Thoracic aorta (tissue), 2 donors: ENCODE measurements at places on chromosomes 12 and 14. TPM values are rescaled to one million over a fixed set of nuclear protein-coding genes. Genes with fewer than 3 reads are reported as not detected.
A peak's percentile ranks its signal among the peaks of the same experiment; 100 is the strongest.

DNA sequence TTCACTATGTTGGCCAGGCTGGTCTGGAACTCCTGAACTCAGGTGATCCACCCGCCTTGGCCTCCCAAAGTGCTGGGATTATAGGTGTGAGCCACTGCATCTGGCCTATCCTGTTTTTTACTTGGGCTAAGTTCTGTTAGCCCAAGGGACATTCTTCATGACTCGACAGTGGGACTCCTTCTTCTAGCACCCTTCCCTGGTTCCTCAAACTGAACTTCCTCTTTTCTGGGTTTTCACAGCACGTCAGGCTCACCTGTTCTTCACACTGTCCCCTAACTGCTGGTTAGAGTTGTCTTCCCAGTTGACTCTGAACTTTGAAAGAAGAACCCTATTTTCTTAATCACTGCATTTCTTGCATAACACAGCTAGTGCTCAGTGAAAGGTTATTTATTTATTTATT is 22.5 kb downstream of the CABP1 start:
- H3K4me1 ChIP-seq, result no peaks in the 10 kb centered on the region
- no peaks in the 10 kb centered on the region for H3K27me3 ChIP-seq
- no peaks in the 10 kb centered on the region for H3K36me3 ChIP-seq
- H3K27ac ChIP-seq, result no peak overlapping the region

Gene MYBPC1
- 0.49 TPM for total RNA-seq

Gene KRT82
- total RNA-seq, result not detected

- peaks cover 24% of the 10 kb centered on the region for H3K36me3 ChIP-seq
- DNase-seq, result no peak
- H3K27me3 ChIP-seq, result no peaks in the 10 kb centered on the region
- peaks cover 18% of the 10 kb centered on the region for H3K4me1 ChIP-seq
- H3K27ac ChIP-seq, result peak overlapping the region; percentile 99
- peak overlapping the region; percentile 92 for H3K4me3 ChIP-seq
These were observed 752 bp downstream of the DACT1 start for GRCh38 chr14:58638231-58639197.

Gene IKZF4
- 7.6 TPM for total RNA-seq

DNA sequence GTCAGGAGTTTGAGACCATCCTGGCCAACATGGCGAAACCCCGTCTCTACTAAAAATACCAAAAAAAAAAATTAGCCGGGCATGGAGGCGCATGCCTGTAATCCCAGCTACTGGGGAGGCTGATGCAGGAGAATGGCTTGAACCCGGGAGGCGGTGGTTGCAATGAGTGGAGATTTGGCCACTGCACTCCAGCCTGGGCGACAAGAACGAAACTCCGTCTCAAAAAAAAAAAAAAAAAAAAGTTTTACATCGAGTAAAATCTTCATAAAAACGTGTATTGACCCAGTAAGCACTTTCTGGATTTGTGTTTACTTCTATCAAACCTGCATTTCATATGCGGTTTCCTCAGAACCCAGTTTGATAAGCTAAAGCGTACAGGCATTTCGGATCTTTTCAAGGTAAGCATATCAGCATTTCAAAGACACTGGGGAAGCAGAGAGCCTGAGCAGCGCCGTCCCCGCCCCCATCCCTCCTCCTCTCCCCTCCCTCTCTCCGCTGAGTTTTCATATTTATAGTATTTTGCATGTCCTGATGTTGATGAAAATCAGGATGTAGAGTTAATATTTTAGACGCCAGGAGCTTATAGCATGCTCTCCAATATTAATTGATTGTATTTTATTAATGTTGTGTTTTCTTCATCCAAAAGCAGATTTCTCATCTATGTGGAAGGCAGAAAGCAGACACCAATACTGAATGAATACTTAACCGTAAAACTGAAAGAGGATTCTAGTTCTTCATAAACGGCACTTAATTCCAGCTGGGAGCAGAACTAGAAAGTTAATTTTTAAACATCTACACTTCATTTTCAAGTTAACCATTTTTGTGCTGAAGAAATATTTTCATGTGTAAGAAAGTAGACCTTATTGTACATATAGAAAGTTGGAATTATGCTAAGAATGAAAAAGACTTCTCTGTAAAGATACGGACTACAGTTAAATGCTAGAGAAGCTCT is 9.2 kb upstream of the HIP1R start:
- no peaks in the 10 kb centered on the region for H3K27me3 ChIP-seq
- H3K4me3 ChIP-seq, result peak overlapping the region; percentile 70
- DNase-seq, result no peak
- H3K27ac ChIP-seq, result no peak overlapping the region
- H3K4me1 ChIP-seq, result peaks cover 5% of the 10 kb centered on the region

DNA sequence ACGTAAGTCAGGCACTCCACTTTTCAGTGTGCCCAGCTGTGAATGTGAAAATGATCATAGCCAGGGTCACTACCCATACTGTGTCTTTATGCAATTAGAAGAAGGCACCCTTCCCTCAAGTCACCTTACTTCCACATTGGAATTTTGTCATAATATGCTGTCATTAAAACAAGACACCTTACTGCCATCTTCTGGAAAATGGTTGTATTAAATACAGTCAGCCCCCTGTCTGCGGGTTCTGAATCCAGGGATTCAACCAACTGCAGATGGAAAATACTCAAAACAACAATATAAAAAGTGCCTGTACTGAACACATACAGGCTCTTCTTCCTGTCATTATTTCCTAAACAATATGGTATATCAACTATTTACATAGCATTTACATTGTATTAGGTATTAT is 70.2 kb upstream of the TBX5 start:
- H3K4me1 ChIP-seq, result peaks cover 15% of the 10 kb centered on the region
- H3K4me3 ChIP-seq, result no peak overlapping the region
- no peak overlapping the region for H3K27ac ChIP-seq
- no peaks in the 10 kb centered on the region for H3K36me3 ChIP-seq
- peaks cover 16% of the 10 kb centered on the region for H3K27me3 ChIP-seq
